Body of pancreas (tissue), 4 donors: ENCODE measurements at places on chromosomes 12 and 14. TPM values are rescaled to one million over a fixed set of nuclear protein-coding genes. Genes with fewer than 3 reads are reported as not detected.

GRCh38 chr14:99118046-99118721 lies 153.8 kb downstream of the BCL11B start:
- DNase-seq, result no peak
- H3K4me1 ChIP-seq, result no peaks in the 10 kb centered on the region
- no peak overlapping the region for H3K27ac ChIP-seq
- H3K4me3 ChIP-seq, result no peak overlapping the region
- H3K36me3 ChIP-seq, result no peaks in the 10 kb centered on the region

The CBX5 gene
- 34.3 TPM for total RNA-seq

- H3K27ac ChIP-seq, result no peak overlapping the region
- H3K27me3 ChIP-seq, result no peaks in the 10 kb centered on the region
- no peaks in the 10 kb centered on the region for H3K36me3 ChIP-seq
- H3K4me3 ChIP-seq, result no peak overlapping the region
Observed at GRCh38 chr14:91858536-91859275, 8.6 kb downstream of the TC2N start.

The PTHLH gene
- total RNA-seq, result not detected
